ENCODE measurements at places on chromosomes 5 and 9.

- DNase-seq, result no peak
These were observed 314.5 kb downstream of the SPATA31D1 start for GRCh38 chr9:82302968-82303655.

DNA sequence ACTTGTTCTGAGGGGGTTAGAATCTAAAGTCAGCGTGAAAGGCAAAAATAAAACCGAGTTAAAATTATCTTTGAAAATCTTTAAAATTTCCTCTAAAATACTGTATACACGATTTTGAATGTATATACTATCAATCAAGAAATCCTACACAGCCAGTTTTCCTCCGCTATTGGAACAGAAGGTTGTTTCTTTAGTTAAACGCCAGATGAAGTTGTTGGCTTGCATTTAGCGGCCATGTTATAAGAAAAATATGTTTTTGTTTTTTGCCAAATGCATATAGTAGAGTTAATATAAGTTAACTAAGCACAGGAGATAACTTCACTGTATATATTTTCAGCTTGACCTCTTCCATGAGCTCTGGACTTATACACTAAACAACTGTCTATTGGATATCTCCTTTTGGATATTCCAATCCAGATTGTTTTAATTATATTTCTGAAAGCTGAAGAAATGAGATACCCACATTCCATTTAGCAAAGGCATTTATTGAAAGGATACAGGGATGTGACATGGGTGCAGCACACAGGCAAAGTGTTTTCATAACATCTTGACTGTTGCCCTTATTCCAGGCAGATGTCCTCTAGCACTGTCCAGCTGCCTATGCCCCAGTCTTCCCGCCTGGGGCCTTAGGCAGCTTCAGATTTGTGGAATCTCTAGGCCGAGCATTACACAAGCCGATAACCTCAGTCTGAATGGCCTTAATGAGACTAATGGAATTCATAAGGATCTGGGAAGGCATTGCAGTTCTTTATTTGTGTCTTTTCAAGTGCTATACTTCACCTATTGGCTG is 10.0 kb upstream of the ATG10 start:
- DNase-seq, result no peak

DNA sequence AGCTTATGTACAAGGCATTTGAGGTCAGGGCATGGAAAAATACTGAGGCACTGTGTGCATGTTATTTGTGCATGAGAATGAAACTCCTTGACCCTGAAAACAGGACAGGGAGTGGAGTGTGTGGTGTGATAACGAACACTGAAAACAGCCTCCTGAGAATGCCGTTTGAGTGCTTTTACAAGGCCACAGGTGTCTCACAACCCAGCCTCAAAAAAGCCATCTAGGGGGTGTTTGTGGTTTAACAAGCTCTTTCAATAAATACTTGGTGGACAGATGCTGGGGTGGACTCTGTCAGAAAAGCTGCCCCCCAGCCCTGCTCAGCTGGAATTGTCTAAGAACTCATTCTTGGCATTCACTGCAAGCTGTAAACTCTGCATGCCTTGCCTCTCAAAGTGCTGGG is 94.0 kb upstream of the SLC25A48 start:
- DNase-seq, result no peak

GRCh38 chr9:123548741-123549545 is 192.9 kb downstream of the CRB2 start:
- DNase-seq, result no peak

GRCh38 chr5:66960369-66961137 is 236.0 kb downstream of the CD180 start:
- DNase-seq, result no peak

DNA sequence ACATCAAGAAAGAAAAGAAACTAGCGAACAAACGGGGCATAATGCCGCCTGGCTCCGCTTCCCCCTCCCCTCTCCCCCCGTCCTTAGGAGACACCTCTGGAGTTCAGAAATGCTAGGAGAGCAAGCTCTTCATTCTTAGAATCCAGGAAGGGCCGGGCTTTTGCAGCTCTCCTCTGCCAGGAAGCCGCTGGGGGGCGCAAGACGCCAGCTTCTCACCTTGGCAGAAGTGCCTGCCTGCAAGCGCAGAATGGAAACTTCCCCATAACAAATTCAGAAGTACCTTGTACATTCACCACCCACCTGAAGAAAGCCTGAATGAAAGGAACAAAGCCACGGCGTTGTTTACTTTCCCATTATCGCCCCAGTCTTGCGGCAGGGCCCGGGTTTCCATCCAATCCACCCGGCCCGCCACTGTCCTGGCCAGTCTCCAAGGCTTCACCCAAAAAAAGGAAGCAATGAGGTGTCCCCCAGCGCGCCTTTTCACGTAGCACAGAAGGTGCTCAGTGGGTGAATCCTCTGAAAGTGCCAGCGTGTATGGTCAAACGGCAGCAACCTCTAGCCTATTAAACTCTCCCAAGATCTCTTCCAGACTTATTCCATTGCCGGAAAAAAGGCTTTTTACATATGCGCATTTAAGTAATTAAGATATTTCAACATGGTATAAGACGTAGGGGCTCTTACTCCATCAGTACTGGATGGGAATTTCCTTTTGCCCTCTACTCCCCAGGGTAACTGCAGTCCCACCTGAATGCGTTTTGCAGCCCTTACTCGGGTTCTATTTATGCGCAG is 1.6 kb upstream of the GADD45G start:
- DNase-seq, result peak; percentile 75

DNA sequence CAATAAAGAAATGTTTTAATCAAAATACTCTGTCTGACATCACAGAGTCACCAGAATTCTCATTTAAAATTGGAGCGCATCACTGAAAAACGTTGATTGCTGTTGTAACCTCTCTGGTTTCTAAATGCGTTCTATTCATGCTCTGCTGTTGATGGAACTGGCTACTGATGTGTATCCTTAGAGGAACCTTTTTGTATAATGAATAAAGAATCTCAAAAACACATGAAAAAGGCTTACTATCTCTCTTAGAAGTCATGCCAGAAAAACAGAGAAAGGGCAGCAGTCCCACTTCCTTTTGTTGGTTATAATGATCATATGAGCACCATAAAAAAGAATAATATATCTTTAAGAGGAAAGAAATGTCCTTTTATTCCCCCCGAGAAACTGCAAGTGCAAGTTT is 615.5 kb downstream of the TLE1 start:
- no peak for DNase-seq

- no peak for DNase-seq
These were observed 9.0 kb downstream of the MYMK start for GRCh38 chr9:133515615-133516255.

- peak; percentile 41 for DNase-seq
These were observed 5.9 kb downstream of the ABCA2 start for GRCh38 chr9:137021979-137022661.

DNA sequence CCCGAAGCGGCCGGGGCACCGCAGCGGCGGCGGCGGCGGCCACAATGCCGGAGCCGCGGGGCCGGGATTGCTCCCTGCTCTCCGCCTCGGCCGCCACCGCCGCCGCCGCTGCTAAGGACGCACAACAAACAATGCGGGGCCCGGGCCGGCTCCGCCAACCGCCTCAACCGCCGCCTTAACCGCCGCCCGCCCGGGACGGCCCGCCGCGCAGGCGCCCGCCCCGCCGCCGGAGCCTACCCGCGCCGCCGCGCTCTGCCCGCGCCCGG is 254 bp downstream of the STRBP start:
- no peak for DNase-seq

GRCh38 chr9:7433508-7434292 is 365.9 kb downstream of the DMAC1 start:
- no peak for DNase-seq

GRCh38 chr5:893137-893506 is 438 bp downstream of the TRIP13 start:
- no peak for DNase-seq

- no peak for DNase-seq
These were observed 108.2 kb upstream of the SPATA31D4 start for GRCh38 chr9:81819859-81820546.

DNA sequence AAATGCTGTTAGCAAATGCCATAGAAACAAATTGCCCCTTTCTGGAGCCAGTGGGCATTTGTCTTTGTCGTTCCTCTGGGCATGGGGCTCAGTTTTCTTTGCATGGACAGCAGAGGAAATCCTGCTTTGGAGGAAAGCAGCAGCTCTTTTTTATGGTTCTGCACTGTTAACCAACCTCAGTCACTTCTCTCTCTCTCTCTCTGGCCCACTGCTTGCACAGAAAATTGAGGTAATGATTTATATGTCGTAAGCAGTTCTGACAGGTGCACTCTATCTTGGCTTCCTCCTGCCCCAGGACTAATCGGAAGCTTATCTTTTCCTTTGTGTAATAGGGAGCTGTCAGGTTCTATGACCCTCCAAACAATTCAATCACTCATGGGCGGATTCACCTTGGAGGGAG is 159.6 kb upstream of the GPR151 start:
- no peak for DNase-seq

- no peak for DNase-seq
These were observed 420.8 kb upstream of the IRX4 start for GRCh38 chr5:2303431-2304100.

DNA sequence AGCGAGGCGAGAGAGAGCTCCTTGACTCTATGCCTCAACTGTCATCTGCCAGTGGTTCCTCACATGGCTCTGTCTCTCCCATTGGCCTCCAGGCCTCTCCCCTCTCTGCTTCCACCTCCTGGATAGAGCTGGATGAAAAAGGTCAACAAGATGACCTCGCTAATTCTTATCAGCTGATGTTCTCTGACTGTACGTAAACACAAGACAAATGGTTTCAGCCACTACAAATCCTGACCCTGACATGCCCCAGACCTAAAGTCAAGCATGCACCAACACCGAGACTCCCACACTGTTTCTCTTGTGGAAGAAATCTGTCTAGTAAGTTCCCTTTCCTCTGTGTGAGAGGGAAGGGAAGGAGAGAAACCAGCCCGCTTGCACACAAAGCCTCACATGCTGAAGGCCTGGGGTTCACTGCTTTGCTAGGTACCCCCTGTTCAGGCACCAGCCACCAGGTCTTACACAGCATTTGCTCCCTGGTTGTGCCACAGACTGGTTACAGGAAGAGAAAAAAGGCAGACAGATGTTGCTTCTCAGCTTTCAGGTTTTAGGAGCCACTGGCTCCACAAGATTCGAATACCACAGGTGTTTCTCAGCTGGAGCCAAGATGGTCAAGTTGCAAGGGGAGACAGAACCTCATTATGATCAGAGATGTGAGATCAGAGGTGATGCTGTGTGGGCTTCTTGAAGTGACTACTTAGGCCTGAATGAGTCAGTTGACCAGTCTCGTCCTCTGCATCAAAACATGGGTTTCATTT is 592.5 kb downstream of the CCDC171 start:
- DNase-seq, result no peak

DNA sequence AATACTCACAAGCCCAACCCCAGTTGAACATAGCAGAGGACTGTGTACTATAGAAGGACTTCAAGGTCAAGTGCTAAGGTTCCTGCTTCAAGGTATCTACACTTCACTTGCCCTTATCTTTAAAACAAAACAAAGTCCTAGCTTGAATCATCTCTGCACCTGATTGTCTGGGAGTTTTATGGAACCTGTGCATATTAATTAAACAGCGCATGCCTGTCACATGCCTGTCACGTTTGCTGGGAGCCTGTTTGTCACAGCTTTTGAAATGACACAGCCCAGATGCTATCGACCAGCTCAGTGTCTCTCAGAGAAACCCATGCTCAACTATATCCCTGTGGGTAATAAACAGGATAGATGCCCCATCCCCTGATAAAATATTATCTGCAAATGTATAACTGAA is 476.0 kb downstream of the ZSWIM6 start:
- no peak for DNase-seq

GRCh38 chr9:4489919-4490704 is at the start of gene SLC1A1:
Gene SLC1A1 (plus strand): TSS chr9:4490468. CDS start chr9:4490680, 212 bp downstream.
- no peak for DNase-seq

GRCh38 chr5:122683631-122684030 is 91.2 kb upstream of the SNX2 start:
- DNase-seq, result no peak

- peak; percentile 37 for DNase-seq
These were observed at the start of gene MVB12B for GRCh38 chr9:126326228-126327005. Gene MVB12B (plus strand): TSS chr9:126326829. CDS start chr9:126326930, 101 bp downstream.

GRCh38 chr9:79107911-79108676 is 463.7 kb upstream of the TLE4 start:
- no peak for DNase-seq

GRCh38 chr5:172714491-172715420 is 56.2 kb downstream of the DUSP1 start:
- DNase-seq, result peak; percentile 17

DNA sequence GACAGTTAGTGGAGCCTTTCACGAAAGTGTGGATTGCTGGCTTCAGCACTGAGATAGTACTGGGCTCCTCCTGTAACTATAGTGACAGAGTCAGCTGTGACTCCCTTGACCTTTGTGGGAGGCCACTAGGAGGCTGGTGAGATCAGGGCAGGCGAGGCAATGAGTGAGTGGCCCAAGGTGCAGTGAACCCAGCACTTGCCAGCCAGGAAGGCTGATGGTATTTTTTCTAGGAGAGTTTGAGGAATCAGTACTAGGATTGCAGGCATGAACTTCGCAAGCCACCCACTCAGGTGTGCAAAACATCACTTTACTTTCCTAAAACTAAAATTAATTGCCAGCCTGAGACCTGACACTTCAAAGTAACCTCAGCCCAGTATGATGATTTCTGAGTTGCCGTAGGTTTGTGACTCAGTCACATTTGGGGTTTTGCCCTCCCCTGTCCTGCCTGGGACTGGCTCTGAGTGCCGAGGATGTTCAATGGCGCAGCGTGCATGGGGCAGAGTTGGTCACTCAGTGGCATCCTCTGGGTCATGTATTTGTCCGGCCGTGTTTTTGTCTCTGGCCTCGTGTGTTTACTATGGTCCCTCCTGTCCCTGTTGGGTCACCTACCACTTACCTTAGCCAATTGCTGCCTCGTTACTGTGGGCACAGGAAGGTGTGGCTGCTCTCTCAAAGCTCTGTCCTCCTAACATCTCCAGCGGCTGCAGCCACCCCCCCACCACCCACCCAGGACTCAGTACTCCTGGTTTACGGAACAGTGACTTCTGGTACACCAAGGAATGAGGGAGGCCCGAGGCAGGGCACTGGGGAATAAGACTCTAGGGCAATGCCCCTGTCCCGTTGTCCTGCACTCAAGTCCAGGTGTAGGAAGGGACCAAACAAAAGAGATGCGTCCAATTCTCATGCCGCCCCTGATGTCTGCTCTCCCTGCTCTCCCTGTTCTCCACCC is 67.2 kb downstream of the IL31RA start:
- no peak for DNase-seq
